ENCODE measurements at places on chromosomes 4 and X.

- no peak for DNase-seq
Measured at GRCh38 chr4:170012629-170012958, 13.6 kb downstream of the MFAP3L start.

DNA sequence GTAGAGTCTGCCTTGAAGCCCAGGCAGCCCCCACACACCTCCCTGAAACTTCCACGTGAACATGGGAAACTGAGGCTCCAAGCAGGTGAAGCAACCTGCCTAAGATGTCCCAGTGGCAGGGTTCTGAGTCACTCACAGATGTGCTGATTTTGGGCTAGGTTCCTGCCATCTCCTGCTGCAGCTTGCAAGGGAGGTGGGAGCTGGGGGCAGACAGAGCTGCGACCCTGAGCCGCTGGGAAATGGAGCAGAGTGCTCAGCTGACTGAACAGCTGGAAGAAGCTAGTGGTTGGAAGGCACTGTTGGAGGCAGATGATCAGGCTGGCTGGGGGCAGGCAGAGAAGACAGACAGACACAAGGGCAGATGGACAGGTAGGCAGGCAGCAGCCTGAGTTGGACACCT, 3.6 kb upstream of the FATE1 start:
- DNase-seq: no peak

DNA sequence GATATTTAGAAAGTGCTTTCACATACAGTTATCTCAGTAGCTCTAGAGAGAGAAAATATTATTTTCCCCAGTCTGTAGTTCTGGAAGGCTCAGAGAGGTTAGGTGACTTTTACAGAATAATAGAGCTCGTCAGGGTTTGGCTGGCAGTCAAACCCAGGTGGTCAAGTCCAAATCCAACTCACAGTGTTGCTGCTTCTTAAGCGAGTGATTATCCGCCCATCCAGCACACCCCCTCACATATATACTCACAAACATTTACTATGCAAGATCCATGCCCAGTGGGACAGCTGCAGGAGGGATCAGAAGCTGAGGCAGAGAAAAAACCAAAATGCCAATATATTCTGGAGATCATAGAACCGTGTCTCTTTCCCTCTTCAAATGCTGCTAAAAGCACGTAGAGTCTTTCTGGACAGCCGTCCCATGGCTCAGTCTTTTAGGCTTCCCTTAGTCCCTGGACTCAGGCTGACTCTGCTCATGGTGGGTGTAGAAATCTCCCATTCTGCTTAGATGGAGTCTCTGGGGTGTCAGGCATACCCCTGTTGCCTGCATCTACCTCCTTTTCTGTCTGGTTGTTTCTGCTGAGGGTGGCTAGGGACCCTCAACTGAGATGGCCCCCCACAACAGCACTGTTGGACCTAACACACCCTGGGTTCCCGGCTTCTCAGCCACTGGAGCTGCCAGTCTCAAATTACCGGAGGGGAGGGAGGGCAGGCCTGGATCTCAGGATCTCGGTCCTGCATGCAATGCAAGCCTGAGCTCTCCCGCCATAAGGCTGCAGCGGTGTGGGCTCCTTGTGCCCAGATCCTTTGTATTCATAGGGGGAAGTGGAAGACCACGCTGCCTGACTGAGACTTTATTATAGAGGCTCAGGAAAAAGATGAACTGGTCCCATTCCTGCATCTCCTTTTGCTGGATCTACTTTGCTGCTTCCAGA, at the start of gene CHRNA9:
TSS of gene CHRNA9 (plus strand) at position 743 of the 934 bp plus-strand sequence. CDS start at position 878, 135 bp downstream.
- DNase-seq: no peak

- DNase-seq: no peak
Measured at GRCh38 chr4:145861336-145862318, 77.0 kb downstream of the ZNF827 start.

DNA sequence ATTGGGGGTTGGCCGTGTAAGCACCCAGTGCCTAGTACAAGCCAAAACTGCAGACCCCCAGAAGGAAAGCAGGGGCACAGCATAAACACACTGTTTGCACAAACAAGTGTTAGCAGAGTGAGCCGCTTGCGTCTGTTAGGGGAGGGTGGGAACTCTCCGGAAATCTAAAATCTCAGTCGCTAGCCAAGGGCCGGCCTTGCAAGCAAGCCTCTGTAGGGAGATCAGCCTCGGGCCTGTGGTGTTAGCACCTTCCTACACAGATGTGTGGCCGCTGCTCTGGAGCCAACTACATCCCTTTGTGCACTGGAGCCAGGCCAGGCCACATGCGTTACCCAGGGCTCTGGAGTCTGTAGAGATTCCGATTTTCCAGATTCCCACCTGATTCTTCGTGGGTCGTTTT, 67.1 kb downstream of the GPR143 start:
- no peak for DNase-seq

- DNase-seq: no peak
Measured at GRCh38 chr4:186746581-186746980, 22.9 kb upstream of the FAT1 start.

GRCh38 chr4:142265536-142265935, 580.6 kb downstream of the INPP4B start:
- no peak for DNase-seq

DNA sequence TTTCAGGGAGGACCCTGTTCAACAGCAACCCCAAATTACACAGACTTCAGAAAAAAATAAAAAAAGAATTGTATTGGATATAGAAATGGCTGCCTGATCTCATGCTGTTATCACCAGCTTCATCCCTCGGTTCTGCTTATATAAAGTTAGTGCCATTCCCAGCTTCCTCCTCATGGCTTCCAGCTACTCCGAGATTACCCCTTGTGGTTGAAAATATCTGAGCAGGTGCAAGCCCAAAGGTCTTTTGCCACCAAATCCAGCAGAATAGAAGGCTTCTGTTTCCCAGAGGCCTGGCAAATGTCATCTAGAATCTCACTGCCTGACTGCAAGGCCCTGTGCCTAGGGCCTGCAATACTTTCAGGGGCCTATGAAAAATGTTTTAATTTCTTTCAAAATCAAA, 13.8 kb upstream of the HPGDS start:
- no peak for DNase-seq

DNA sequence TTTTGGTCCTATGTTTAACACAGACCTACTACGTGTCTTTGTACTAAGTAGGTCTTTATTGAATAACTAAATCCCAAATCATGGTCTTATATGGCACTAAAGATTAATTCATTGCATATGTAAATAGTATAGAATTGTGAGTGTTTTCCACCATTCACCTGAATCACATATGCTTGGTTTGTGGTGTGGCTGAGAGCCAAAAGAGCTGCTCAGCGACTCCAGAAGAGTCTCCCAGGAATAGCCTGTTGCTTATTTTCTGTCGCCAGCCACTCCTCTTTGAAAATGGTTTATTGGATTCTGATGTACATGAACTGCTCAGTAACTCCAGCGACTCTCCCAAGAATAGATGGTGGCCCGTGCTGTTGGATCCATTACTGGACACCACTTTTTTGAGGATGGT, 184.5 kb downstream of the CLCN4 start:
- DNase-seq: no peak

DNA sequence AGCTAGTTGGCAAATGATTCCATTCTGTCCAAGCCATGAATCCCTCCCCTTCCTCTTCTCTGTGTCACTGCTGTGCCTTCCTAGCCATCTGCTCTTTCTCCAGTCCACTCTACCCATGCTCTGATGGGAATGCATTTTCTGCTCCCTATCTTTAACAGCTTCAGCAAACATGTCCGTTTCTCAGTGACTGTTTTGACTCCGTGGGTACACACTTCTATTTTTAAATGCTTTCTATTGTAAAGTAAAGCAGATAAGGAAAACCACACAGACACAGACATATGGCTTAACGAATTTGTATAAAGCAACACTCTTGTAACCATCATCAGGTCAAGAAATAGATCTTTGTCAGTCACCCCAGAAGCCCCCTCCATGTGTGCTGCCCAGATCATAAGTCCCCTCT, 72.4 kb upstream of the KLHL13 start:
- DNase-seq: no peak

- no peak for DNase-seq
Measured at GRCh38 chrX:13131396-13132137, 87.1 kb upstream of the FAM9C start.

- no peak for DNase-seq
Measured at GRCh38 chrX:21948897-21949578, 8.5 kb downstream of the SMS start.

DNA sequence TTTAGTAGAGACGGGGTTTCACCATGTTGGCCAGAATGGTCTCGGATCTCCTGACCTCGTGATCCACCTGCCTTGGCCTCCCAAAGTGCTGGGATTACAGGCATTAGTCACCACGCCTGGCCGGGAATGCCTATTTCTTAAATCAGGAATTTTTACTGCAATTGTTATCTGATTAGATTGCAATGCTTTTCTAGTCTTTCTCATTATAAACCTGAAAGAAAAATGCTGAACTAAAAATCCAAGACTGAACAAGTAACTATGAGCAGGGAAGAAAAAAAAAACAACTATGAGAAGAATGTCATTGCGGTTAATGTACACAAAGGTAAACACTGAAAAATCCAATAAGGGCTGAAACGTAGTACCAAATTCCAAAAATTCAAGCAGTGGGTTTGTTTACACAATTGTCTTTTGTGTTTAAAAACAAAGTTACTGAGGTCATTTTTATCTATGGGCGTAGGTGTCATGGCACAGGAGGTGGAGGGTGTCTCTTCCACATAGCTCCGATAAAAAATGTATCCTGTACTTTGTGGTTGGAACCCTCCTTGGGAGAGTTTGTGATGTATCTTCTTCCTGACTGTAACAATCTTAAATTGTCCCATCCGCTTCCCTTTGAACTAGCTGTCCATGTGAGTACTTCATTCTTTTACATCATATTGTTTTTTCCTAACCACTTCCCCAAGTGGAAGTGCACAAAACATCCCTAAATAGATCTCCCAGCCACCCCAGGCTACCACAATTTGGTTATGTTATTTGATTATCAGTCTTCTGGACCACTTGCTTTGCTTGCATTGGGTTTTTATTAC, 11.1 kb upstream of the TMEM156 start:
- no peak for DNase-seq
